ENCODE measurements at places on chromosomes 5 and 9. TPM values are rescaled to one million over a fixed set of nuclear protein-coding genes. Genes with fewer than 3 reads are reported as not detected.

RPP25L gene
- total RNA-seq, result 20.4 TPM

BHMT2 gene
- 0.56 TPM for total RNA-seq

PRRT1B gene
- not detected for total RNA-seq

- no peak for DNase-seq
These were observed 26.1 kb downstream of the HMGCR start for GRCh38 chr5:75363111-75363510.

GRCh38 chr9:97985058-97985861 lies 2.1 kb downstream of the ANP32B start:
- DNase-seq, result peak; percentile 11

DNA sequence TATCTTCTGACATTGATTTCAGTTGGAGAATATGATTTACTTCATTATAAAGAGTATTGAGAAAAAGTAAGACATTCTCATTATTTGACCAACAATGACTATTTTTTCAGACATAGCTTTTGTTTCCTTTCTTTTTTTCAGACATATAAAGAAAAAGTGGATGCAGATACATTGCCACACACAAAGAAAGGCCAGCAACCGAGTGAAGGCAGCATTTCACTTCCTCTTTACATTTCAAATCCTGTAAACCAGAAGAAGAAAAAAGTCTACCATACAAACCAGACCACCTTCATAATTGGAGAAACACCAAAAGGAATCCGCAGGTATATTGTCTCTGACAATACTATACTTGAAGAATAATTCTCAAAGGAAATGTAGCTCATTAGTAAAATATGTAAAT lies 128.9 kb downstream of the ERCC6L2 start:
- no peak for DNase-seq

GRCh38 chr5:126016256-126016655 lies 407.0 kb upstream of the GRAMD2B start:
- no peak for DNase-seq

- no peak for DNase-seq
These were observed 147.3 kb downstream of the CACNA1B start for GRCh38 chr9:138024831-138025291.

- peak; percentile 72 for DNase-seq
These were observed 45.3 kb downstream of the INSYN2B start for GRCh38 chr5:169934990-169935389.

GRCh38 chr9:104838958-104839357 lies 75.0 kb downstream of the NIPSNAP3B start:
- DNase-seq, result no peak

All from IMR-90 (cell line).